ENCODE measurements at places on chromosomes 7 and 10.

DNA sequence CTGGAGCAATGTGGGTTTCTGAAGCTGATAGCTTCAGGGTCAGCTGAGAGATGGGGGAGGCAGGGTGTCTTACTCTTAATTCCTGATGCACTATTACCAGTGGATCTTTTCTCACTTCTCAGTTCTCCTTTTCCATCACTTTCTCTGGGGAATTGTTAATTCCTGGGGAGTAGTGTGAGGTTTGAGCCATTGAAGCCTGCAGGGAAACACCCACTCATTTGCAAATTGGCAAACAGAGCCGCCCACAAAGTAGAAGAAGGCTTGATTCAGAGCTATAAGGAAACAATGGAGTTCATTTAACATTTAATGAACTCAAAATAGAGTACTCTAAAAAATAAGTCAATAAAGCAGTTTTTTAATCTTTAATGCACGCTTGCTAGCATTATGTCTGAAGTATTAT, 4.3 kb upstream of the TECTB start:
- no peaks in the 10 kb centered on the region for H3K36me3 ChIP-seq
- DNase-seq: no peak
- no peak overlapping the region for H3K4me3 ChIP-seq
- H3K4me1 ChIP-seq: no peaks in the 10 kb centered on the region
- H3K27me3 ChIP-seq: peaks cover 12% of the 10 kb centered on the region

DNA sequence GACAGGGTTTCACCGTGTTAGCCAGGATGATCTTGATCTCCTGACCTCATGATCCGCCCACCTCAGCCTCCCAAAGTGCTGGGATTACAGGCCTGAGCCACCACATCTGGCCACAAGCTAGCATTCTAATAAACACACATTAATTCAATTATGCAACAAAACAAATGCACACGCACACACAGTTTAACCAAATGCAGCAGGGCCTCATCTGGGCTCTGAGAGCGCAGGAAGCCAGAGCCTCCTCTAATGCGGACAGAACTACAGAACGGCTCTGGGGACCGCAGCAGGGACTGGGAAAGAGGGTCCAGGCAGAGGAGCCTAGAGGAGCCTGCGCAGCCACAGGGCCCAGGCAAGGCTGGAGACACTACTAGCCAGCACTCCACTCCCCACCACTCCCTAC, 3.8 kb downstream of the MAD1L1 start:
- H3K27ac ChIP-seq: no peak overlapping the region
- DNase-seq: no peak
- peaks cover 23% of the 10 kb centered on the region for H3K36me3 ChIP-seq
- no peaks in the 10 kb centered on the region for H3K27me3 ChIP-seq
- H3K4me3 ChIP-seq: no peak overlapping the region

DNA sequence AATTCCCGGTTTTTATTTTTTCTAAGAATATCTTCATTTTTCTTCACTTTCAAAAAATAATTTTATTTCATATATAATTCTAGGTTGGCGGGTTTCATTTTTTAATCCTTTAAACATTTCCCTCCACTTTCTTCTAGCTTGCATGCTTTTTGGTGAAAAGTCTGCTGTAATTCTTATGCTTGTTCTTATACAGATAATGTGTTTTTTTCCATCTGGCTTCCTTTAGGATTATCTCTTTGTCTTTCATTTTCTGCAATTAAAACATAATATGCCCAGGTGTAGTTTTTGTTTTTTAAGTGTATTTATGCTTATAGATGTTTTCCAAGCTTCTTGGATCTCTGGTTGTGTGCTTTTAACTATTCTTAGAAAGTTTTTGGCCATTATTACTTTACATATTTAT, 341.3 kb upstream of the SEMA3C start:
- H3K27ac ChIP-seq: no peak overlapping the region
- H3K36me3 ChIP-seq: no peaks in the 10 kb centered on the region
- no peak overlapping the region for H3K4me3 ChIP-seq
- H3K4me1 ChIP-seq: no peaks in the 10 kb centered on the region

DNA sequence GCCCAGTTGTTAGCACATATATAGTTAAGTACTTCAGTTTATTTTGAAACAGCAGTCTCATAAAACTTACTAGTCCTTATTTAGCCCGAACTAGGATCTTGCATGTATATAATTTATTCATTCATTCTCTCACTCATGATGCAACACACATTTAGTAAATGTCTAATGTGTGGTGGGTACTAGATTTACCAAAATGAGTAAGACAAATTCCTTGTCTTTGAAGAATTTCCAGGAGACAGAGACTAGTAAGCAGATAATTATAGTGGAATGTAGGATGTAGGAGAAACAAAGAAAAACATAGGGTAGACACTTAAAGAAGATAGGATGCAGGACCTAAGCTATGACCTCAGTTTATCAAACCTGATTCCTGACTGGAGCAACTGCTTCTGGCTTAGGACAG, 120.2 kb upstream of the AMPH start:
- H3K27ac ChIP-seq: no peak overlapping the region
- no peaks in the 10 kb centered on the region for H3K27me3 ChIP-seq
- peaks cover 19% of the 10 kb centered on the region for H3K36me3 ChIP-seq
- no peaks in the 10 kb centered on the region for H3K4me1 ChIP-seq
- DNase-seq: no peak

- no peak overlapping the region for H3K4me3 ChIP-seq
- DNase-seq: no peak
- H3K27ac ChIP-seq: no peak overlapping the region
- H3K36me3 ChIP-seq: no peaks in the 10 kb centered on the region
- H3K4me1 ChIP-seq: no peaks in the 10 kb centered on the region
- peaks cover 29% of the 10 kb centered on the region for H3K27me3 ChIP-seq
Observed at GRCh38 chr10:15461353-15462108, 90.4 kb upstream of the FAM171A1 start.

- H3K36me3 ChIP-seq: peaks cover 74% of the 10 kb centered on the region
- H3K27ac ChIP-seq: peak overlapping the region; percentile 95
- H3K4me1 ChIP-seq: peaks cover 65% of the 10 kb centered on the region
- H3K4me3 ChIP-seq: peak overlapping the region; percentile 95
Observed at GRCh38 chr7:150686030-150686631, 625 bp downstream of the GIMAP2 start.

DNA sequence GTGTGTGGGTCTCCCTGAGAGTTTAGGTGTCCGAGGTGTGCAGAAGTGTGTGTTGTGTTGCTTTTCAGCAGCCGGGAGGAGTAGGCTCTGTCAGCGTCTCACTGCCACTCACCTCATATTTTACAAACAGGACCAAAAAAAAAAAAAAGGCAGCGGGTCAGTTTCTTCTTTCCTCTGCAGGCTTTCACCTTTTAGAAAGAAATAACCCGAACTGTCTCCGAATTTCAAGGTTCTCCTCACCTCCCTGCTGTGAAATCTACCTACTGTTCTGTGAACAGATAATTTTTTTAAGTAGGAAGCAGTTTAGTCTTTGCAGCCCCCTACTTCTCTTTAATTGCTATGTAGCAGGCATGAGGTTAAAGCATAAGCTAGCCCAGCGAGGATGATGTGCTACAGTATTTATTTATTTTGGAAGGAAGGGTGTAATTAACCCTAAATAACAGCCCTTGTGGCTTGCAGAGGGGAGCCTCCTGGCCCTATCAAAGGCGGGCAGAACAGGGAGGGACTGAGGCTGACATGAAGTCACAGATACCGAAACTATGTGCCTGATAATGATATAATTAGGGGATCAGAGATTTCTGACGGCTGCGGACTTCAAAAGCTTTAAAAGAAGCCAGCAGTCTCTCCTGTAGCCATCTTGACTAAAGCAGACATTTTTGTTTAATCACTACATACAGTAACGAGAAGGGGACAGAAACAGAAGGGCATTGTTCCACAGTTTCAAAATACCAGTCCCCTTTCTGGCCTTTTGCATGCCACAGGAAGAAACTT, 1.6 kb downstream of the BAMBI start:
- peaks cover 78% of the 10 kb centered on the region for H3K27me3 ChIP-seq
- no peak for DNase-seq
- H3K36me3 ChIP-seq: no peaks in the 10 kb centered on the region
- peaks cover 20% of the 10 kb centered on the region for H3K4me1 ChIP-seq
- no peak overlapping the region for H3K27ac ChIP-seq

- peaks cover 14% of the 10 kb centered on the region for H3K36me3 ChIP-seq
- H3K27me3 ChIP-seq: no peaks in the 10 kb centered on the region
Observed at GRCh38 chr10:101694674-101695403, at the start of gene FBXW4. TSS of gene FBXW4 (minus strand) at chr10:101695170. CDS start at chr10:101695105, 65 bp downstream.

- no peaks in the 10 kb centered on the region for H3K36me3 ChIP-seq
- no peak for DNase-seq
- no peak overlapping the region for H3K4me3 ChIP-seq
- H3K4me1 ChIP-seq: no peaks in the 10 kb centered on the region
- no peaks in the 10 kb centered on the region for H3K27me3 ChIP-seq
Observed at GRCh38 chr7:147646568-147646967, 944.0 kb upstream of the C7orf33 start.

GRCh38 chr10:80090121-80090520, 11.7 kb downstream of the TMEM254 start:
- peaks cover 3% of the 10 kb centered on the region for H3K36me3 ChIP-seq
- H3K4me1 ChIP-seq: no peaks in the 10 kb centered on the region
- H3K27me3 ChIP-seq: peaks cover 3% of the 10 kb centered on the region
- no peak overlapping the region for H3K4me3 ChIP-seq
- DNase-seq: no peak
- H3K27ac ChIP-seq: no peak overlapping the region

DNA sequence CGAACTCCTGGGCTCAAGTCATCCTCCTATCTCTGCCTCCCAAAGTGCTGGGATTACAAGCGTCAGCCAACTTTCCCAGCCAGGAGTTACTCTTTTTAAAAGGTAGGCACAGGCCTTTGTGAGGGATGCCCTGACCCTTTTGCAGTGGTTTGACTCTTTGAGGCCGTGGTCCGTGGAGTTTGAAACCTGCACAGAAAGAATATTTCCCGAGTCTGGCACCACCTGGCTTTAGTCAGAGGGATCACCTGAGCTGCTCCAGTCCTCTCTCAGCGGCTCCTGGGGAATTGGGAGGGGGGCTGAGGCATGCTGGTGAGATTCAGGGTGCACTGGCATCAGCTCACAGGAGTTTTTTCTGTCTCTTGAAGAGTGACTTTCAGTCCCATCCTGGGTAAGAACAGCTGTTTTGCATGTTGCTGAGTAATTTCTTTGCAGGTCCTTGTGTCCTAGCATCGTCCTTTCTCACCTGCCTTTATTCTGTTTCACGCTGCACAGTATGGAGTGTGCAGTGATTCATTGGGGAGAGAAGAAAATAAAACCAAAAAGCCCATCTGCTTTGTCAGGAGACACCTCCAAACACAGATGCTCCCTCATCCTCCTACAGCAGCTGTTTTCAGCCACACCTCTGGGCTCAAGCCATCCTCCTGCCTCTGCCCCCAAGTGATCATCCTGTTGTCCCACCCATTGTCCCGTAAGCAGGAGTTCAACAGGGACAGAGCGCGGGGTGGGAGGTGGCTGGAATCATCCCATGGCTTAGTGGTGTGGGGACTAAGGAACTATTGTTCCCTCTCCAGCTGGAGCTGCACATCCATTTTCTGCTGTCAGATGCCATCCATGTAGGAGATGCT, 284.7 kb downstream of the CAMK1D start:
- DNase-seq: no peak
- H3K4me3 ChIP-seq: no peak overlapping the region
- no peaks in the 10 kb centered on the region for H3K36me3 ChIP-seq

GRCh38 chr7:23196306-23196705, 14.5 kb downstream of the NUP42 start:
- H3K4me1 ChIP-seq: no peaks in the 10 kb centered on the region
- peaks cover 39% of the 10 kb centered on the region for H3K36me3 ChIP-seq

GRCh38 chr10:116109881-116110280, 163.1 kb downstream of the GFRA1 start:
- H3K4me1 ChIP-seq: no peaks in the 10 kb centered on the region
- no peak overlapping the region for H3K27ac ChIP-seq
- DNase-seq: no peak
- H3K4me3 ChIP-seq: no peak overlapping the region

GRCh38 chr7:93715234-93715633, 140.7 kb upstream of the CALCR start:
- H3K27ac ChIP-seq: no peak overlapping the region
- H3K27me3 ChIP-seq: peaks cover 4% of the 10 kb centered on the region
- no peaks in the 10 kb centered on the region for H3K36me3 ChIP-seq
- no peak overlapping the region for H3K4me3 ChIP-seq
- DNase-seq: peak; percentile 4
- H3K4me1 ChIP-seq: no peaks in the 10 kb centered on the region

- H3K27me3 ChIP-seq: peaks cover 29% of the 10 kb centered on the region
- no peak for DNase-seq
- H3K27ac ChIP-seq: no peak overlapping the region
- no peaks in the 10 kb centered on the region for H3K4me1 ChIP-seq
- H3K36me3 ChIP-seq: no peaks in the 10 kb centered on the region
Observed at GRCh38 chr7:108045669-108046068, 42.7 kb upstream of the LAMB1 start.
